Activated T-cell treated with anti-CD3 and anti-CD28 coated beads, Interleukin-2, amount 50 U/mL, for 48 hours (primary cell): ENCODE measurements at places on chromosomes 6 and 20.

DNA sequence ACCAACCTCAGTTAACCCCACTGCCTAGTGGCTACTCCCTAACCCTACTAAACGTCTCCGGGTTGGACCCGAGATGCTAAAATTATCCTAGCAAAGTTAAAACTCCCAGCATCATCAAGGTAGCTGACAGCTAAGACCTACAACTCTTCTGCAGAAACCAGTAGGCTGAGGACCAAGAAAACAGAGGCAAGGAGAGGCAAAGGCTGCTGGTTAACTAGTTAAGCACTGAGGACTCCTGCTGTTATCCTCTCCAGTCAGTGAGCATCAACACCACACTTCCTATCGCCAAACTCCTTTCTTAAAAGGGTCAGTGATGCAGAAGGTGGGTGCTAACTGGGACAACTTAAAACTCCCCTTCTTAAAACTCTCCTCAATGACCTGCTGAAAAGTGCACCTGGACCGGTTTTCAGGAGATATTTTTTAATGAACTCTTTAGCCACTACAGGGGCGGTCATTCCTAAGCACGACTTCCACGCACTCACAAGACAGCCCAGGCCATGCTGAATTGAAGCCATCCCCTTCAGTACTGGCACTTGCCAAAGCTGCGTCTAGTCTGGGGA, 1.7 kb downstream of the TRERF1 start:
- peak; percentile 42 for DNase-seq

DNA sequence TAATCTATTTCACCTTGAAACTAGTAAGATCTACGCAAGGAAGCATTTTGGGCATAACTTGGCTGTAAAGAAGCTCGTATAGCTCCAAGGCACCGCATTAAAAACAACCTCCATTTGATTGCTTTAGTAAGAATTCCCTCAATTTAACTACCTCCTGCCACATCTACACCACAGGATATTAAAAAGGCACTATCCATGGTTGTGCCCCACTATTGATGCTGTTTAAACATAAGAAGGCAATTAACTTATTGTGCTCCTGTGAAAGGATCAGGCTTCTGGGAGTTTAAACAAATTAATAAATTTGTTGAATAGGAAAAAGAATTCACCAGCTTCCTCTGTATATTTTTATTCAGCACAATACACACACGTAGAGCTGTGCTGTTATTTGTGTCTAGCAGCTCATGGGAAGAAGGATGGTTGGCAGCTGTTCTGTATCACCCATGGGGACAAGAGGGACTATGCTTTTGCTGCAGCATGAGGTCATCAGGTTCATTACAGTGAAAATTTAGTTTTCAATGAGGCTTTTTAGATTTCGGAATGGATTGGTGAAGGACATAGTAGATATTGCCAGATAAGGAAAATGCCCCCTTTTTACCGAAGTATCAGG, 513.3 kb downstream of the HAO1 start:
- no peak for DNase-seq

DNA sequence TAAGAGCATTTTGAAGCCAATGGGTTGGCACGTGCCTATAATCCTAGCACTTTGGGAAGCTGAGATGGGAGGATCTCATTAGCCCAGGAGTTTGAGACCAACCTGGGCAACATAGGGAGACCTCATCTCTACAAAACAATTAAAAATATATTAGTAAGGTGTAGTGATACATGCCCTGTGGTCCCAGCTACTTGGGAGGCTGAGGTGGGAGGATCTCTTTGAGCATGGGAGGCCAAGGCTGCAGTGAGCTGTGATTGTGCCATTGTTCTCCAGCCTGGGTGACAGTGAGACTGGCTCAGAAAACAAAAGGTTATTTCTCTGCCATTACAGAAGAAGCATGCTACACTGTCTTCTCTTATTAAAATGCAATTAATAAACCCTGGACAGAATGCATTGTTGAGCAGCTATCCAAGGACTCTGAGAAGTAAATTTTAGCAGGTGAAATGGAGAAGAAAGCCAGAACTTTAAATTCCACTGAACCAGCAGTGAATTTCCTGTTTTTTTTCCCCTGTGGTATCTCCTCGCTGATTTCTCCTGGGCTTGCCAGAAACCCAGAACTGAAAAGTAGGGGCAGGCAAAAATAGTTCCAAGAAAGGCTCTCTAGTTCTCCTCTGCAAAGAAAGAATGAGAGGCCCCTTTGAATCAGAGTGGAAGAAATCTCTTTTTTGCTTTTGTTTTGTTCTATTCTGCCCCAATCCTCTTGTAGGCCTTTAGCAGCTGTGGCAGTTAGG, 8.4 kb downstream of the AMD1 start:
- DNase-seq = no peak

GRCh38 chr6:155765275-155766194, 309.9 kb upstream of the NOX3 start:
- DNase-seq = no peak

- no peak for DNase-seq
Observed at GRCh38 chr6:152975204-152975915, 7.5 kb downstream of the FBXO5 start.

- DNase-seq = no peak
Observed at GRCh38 chr6:169709293-169709692, 7.4 kb downstream of the C6orf120 start.

DNA sequence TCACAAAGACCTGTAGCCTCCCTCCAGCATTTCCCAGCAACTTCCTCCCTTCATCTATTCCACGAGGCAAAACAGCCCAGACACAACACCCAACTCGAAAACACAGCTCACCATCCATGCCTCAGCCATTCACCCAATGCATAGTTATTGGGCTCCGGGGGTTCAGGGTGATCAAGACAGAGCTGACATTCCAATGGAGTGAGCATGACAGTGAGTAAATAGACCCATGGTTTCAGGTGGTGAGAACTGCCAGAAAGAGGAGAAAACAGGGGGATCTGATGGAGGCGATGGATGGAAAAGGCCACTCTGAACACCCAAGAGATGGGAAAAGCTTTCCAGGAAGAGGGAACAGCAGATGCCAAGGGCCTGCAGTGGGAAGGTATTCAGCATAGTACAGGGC, 5.9 kb downstream of the CASS4 start:
- no peak for DNase-seq

DNA sequence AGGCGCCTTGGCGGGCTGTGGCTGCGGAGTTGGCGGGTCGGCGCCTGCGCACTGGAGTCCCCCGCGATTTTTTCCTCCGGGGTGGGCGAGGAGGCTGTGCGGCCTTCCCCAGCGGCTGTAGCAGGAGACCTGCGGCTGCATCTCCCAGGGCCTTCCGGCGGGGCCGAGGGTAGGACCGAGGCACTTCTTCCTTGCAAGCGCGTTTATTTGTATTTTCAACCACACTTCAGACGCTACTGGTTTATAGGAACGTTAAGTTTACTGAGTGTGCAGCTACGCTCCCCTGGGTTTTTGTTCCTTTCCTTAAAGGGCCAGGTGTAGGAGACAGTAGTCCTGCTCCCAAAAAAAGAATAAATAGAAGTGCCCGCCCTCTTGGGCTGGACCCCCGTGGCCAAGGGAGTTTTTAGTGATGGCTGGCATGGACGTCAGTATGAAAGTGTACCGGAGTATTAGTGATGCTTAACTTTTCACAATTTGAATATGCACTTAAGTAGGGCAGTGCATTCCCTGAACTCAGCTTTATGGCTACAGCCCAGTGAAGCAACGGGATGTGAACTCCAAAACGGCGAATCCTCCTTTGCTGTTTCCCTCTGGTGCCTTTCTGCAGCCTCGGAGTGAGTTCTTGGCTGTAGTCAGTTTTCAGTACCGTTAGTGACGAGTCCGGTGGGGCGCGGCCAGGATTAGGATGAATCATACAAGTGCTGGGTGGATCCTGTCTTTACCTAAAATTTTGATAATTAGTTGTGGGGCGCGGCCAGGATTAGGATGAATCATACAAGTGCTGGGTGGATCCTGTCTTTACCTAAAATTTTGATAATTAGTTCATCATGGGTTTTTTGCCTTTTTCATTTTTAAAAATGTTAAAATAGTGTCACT, 1.0 kb upstream of the FBXO5 start:
- peak; percentile 87 for DNase-seq

GRCh38 chr6:167553736-167554119, 228.8 kb downstream of the TTLL2 start:
- no peak for DNase-seq

GRCh38 chr6:64831680-64832079, 875.3 kb downstream of the EYS start:
- DNase-seq = no peak

- DNase-seq = no peak
Observed at GRCh38 chr20:58571356-58571692, 56.1 kb upstream of the APCDD1L start.

GRCh38 chr6:6686748-6687601, 98.5 kb downstream of the LY86 start:
- peak; percentile 61 for DNase-seq

- no peak for DNase-seq
Observed at GRCh38 chr6:22087960-22088706, 208.7 kb downstream of the PRL start.

- DNase-seq = no peak
Observed at GRCh38 chr20:54126806-54127655, 46.8 kb downstream of the CYP24A1 start.

- no peak for DNase-seq
Observed at GRCh38 chr20:54339093-54339492, 131.2 kb downstream of the PFDN4 start.

GRCh38 chr6:4781426-4781825, 5.2 kb downstream of the CDYL start:
- no peak for DNase-seq

DNA sequence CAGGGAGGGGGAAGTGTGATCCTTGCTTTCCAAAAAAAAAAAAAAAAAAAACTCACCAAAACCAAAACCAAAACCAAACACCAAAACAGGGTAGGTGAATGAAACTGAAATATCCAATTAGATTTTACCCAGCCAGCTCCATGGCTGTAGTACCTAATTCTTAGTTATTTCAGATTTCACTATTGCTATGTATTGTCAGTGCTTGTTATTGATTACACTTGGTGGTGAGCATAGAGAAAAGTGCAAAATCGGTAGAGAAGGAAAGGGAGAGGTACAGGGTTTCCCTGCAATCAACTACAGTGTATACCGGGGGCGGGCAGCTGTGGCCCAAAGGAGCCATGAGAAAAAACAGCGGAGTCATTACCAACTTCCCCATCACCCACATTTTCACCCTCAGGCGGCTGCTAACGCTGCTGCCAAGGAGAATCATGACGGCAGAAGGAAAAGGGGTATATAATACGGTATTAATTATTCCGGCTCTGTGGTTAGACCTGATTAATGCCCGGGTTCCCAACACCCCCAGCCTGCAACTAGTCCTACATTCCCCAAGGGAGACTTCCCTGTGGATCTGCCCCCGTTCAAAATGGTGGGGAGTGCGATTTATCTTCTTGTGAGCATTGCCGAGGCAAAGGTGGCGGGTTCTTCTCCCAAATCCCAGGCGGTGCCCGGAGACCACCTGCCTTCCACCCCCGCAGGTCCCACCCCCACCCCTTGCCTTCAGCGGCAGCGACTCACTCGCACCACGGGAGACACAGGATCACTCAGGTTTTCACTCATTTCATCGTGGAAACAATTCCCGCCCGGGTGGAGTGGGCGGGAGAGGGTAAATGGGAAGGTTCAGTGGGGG, at the start of gene C6orf62:
Gene C6orf62 (minus strand): TSS at position 30 of the 847 bp plus-strand sequence. CDS start 486 bp downstream, outside the sequence.
- peak; percentile 78 for DNase-seq

GRCh38 chr6:143419526-143419925, 31.0 kb downstream of the ADAT2 start:
- no peak for DNase-seq

DNA sequence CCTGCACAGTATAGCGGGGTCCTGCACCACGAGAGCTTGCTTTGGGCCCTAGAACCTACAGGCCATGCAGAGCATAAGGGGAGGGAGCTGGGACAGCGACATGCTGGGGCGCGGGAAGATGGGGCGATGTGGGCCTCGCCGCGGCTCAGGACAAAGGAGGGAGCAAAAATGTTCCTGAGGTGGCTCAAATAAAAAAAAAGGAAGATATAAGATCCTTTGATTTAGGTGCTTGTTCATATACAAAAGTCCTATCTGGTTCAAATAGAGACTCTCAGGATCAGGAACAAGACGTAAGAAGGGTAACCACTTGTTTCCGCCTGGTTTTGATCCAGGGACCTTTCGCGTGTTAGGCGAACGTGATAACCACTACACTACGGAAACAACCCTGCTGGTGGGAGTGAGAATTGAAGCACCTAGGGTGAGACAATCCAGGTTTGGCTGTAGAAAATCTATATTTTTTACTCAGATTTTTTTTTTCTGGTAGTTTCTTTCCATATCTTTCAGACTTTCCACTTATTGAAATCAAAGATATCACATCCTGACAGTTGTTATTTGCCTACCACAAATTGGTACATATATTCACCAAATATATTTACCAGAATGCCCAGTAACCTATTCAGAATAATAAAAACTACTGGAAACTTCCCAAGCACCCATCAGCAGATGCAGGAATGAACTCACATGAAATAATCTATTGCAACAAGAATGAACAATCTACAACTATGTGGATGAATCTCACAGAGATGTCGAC, 177.9 kb upstream of the ZNF184 start:
- peak; percentile 76 for DNase-seq

DNA sequence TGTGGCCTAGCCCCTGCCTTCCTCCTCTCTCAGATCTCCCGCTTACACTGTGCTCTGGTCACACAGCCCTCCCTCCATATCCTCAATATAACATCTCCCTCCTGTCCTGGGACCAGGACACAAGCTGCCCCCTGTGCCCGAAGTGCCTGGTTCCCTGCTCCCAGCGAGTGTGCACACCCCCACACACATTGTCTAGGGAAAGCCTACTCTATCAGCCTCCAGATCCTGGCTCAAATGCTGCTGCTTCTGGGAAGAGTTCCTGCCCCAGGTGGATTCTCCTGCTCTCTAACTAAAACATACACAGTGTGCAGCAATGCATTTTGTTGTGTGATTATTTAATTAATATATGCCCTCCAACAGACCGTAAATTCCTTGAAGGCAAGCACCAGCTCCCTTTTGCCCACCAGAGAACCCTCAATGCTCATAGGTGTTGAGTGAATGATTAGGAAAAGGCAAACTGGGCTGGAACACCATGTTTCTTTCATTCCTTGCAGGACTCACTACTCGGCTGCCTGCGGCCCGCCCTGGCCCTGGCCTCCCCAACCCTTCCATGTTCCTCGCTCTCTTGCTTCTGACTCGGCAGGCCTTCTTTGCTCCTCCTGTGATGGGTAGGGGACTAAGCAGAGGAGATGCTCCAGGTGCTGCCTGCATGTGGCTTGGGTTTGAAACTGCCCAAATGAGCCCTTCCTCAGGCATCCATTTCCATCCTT, 194.6 kb downstream of the ZDHHC14 start:
- DNase-seq = peak; percentile 10

- no peak for DNase-seq
Observed at GRCh38 chr6:112481211-112481610, 134.1 kb downstream of the RFPL4B start.

DNA sequence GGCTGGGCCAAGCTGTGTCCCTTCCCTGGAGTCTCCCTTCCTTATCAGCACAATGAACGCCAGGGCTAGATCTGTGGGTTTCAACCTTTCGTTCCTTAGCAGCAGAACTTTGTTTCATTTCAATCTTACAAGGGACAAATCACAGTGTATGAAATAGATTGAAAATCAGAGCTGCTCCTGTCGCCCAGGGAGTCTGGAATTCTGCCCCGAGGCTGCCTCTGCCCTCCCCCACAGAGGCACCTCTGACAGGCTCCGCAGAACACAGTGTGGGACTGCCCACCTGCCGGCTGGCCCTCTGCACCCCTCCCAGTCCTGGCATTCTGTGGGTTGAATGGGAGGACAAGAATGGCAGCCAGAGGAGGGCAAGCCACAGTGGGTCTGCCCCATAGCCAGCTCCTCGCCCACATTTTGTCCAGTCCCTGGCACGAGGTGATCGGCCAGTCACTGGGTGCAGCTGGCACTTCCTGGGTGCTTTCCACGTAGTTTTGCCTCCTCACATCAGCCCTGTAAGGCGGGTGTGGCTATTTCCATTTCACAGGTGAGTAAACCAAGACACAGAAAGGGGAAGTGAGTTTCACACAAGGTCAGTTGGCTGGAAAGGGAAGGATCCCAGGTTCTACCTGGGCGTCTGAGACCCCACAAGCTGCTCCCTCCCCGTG, 26.1 kb downstream of the MANBAL start:
- DNase-seq = no peak
